ENCODE measurements at places on chromosomes 13 and 19.

GRCh38 chr13:50401721-50402465, 386.6 kb downstream of the KCNRG start:
- no peak for DNase-seq

DNA sequence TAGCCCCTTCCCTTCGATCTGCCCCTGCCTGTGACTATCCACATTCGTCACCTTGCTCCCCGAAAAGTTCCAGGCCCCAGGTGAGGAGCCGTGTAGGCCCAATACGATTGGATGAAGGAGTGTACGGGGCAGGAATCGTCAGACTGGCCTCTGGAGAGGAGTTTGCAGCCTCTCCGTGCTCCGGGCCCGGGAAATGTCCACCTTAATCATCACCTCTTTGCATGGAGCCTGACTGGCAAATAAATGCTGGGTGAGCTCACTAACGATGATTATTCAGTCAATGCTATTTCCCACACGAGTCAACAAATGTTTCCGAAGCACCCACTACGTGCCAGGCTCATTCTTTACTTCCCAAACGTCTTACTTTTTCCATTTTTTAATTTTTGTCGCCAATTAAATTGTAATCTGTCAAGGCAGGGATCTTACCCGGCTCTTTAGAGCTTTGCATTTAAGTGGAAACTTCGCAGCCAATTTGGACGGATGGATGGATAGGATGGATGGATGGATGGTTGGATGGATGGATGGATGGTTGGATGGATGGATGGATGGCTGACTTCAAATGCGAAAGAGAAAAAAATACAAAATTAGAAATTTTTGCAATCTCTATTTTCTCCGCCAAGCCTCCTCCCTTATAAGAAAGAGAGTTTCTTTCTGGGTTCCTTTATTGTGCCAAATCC, 45.8 kb downstream of the TGDS start:
- no peak for DNase-seq

GRCh38 chr13:72463561-72463960, 263.9 kb downstream of the MZT1 start:
- DNase-seq = no peak

DNA sequence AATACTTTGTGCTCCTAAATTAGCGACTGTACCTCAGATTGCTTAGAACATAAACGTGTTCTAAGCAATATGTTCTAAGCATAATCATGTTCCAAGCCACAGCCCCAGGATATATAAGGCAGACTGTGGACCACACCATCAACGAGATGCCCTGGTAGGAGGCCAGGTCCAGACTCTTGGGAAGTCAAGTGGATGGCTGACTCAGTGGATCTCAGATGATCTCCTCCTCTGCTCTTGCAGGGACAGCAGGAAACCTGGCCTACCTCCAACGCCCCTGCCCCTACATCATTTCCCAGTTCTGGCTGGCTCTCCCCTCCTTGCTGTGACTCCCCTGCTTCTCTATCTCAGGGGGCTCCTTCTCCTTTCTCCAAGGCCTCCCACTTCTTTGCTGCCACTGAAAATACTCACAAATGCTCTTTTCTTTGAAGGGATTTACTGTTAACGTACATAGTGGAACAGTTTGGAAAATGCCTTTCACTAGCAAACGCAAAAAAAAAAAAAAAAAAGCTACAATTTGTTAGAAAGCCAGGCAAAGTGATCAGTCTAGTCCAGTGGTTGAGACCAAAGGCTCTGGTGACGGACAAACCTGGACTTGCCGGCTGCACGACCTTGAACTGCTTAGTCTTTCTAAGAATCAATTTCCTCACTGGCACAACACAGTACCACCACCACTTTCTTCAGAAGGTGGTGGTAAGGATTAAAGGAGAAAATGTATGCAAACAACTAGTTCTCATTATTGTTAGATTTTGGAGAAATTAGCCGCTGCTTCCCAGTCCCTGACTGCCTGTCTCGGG, 3.0 kb downstream of the TMTC4 start:
- DNase-seq = no peak

- no peak for DNase-seq
Measured at GRCh38 chr19:50534478-50534877, 20.8 kb upstream of the ASPDH start.

DNA sequence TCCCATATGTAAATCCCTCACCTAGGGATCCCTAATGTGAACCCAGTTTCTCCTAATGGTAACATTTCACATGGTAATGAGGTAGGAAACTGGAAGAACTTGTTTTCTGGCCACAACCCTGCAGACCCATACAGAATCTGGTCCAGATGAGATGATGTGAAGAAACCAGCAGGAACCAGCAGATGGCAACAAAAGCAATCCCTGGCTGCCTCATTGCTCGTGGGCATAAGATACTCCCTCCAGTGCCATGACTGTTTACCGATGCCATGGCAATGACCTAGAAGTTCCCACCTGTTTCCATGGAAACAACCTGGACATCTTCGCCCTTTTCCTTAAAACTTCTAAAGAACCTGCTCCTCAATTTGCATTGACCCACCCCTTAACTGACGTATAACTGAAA, 1.4 kb upstream of the CD209 start:
- no peak for DNase-seq

- DNase-seq = no peak
Measured at GRCh38 chr19:50275577-50276368, 53.4 kb downstream of the KCNC3 start.

GRCh38 chr19:3097442-3097871, 3.3 kb downstream of the GNA11 start:
- no peak for DNase-seq

DNA sequence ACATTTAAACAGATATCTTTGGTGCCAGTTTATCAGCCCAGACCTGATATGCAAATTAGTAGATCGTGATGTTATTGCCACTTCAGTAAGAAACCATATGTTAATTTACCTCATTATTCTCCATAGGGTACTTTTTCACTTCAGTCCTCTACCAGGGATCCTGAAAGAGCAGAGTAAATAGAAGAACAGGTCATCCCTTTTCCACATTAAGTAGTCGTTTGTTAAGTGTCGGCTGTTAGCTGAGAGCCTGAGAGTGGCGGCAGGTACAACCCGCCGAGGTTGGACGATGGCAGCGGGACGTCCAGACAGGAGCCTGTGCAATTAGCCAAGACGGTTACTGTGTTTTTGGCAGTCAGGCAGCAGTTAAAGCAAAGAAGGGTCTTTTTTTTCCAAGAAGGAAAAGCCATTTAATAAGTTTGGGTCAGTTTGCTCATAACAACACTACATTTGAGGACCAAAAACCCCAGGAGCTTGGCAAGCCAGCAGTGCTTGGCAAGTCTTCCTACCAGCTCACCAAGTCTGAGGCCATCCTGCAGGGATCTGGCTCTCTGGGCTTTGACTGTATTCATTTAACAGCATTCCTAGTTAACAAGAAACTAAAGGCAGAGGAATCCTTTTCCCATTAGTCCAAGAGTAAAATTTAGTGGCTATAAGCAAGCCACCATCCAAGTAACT, 231.8 kb downstream of the SHISA2 start:
- no peak for DNase-seq

DNA sequence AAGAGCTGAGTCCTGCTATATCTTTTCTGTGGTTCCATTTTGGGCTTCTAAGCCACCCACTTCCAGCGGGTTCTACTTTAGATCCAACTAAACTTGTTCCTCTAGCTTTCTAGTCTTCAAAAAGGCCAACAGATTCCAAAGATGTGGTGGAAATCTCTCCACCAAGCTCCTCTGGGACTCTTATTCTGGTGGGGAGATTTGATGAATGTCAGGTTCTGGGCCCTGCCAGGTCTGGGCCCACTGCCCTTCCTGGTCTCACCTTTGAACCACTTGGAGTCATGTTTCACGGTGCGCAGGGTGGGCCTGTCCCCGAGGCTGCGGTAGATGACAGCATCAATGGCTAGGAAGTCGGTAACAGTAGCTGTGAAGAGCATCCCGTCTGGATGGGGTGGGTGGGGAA, 4.8 kb downstream of the SEMA6B start:
- DNase-seq = no peak

GRCh38 chr19:47100290-47100689, 13.3 kb downstream of the ZC3H4 start:
- DNase-seq = no peak

- DNase-seq = no peak
Measured at GRCh38 chr19:16340092-16340491, 15.5 kb downstream of the KLF2 start.

DNA sequence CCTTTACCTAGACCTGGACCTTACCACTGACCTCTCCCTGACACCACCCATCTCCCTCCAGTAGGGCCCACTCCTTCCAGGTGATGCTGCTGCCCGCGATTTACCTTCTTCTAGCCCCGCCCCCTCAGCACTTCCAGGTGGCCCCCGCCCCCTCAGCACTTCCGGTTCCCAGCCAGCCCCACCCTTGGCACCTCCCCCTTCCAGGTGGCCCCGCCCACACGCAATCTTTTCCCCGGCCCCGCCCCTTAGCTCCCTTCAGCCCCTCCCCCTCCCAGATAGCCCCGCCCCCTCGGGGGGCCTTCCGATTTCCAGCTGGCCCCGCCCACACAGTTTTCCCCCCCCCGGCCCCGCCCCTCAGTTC, 586 bp downstream of the LIG1 start:
- no peak for DNase-seq

- no peak for DNase-seq
Measured at GRCh38 chr19:57686727-57687126, 5.0 kb downstream of the ZNF551 start.

DNA sequence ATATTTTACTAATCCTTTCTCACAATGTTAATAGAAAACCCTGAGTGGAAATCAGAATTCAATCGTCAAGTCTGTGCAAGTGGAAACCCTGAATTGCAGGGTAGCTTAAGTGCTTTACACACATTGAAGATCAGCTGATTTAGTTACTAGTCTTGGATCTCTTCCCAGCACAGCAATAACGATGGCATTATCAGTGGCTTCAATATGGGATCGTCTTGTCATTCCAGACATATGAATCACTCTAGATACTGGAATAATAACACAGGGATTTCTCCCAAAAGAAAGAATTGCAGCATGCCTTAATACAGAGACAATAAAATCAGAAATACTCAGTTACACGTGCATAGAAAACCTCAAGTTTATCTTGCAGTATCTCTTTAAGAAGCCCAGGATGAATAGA, 12.6 kb upstream of the METTL21C start:
- DNase-seq = no peak

- no peak for DNase-seq
Measured at GRCh38 chr13:106534639-106535551, 567 bp downstream of the EFNB2 start.

- no peak for DNase-seq
Measured at GRCh38 chr13:113105032-113105920, at the start of gene F7. TSS of gene F7 (plus strand) at chr13:113105791. CDS start at chr13:113105842, 51 bp downstream.

- peak; percentile 69 for DNase-seq
Measured at GRCh38 chr13:111216166-111216960, 101.3 kb downstream of the ARHGEF7 start.

- DNase-seq = no peak
Measured at GRCh38 chr13:89936256-89936655, 1411.2 kb upstream of the MIR17HG start.

- no peak for DNase-seq
Measured at GRCh38 chr19:6806488-6806887, 34.0 kb downstream of the VAV1 start.

DNA sequence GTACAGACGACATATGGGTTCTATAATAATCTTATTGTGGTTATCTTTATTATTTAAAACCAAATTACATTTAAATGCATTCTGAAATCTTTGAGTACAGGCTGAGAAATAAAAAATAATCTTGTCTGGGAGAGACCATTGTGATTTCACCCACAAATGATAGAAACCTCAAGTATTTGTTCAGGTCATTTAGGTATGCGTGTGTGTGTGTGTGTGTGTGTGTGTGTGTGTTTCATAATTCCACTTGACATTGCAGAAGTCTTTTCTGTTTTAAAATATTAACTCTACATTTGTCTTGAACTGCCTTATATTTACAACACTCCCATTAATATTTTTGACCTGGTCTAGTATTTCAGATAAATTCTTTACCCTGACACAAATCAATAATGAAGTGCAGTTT, 126.9 kb downstream of the SPRY2 start:
- DNase-seq = no peak

DNA sequence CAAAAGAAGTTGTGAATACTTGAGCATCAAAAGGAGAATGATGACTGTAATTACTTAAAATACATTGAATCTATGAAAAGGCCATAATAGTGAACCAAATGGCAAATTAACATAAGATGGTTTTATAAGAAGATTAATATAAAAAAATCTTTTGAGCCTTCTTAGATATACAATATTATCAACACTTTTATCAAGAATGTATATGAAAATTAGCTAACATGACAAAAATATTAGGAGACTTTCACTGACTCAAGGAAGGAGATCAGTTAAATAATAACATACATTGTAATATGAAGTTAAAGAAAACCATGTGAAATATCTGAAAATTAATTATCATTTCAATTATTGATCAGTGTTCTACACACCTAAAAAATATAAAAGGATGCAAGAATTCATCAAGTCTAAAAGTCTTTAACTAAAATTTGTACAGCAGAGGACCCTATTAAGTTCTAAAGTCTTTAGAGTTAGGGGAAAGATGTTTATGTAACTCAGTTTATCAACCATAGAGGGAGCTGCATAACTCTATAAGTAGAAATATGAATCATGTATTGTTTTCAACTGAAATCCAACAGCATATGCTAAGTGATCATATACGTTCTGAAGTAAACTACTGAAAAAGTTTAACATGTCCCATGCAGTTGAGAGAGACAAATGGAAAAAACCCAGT, 756.1 kb upstream of the MIR17HG start:
- DNase-seq = no peak

DNA sequence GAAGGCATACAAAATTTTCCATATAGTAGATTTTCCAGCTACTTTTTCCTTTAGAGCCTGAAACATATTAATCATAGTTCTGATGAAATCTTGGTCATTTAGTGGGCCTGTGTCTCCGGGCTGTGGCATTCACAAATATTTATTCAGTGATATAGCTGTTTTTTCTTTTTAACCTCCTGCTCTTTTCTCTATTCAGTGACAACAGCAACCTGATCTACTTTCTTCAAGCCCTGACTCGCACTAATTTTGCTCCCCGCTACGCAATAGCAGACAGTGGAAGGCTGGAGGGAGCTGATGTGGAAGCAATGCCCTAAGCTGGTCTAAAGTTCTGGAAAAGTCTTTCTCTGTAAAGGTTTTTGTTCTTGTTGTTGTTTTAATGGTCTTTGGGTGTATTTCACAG, 289.7 kb downstream of the SLITRK6 start:
- DNase-seq = no peak

GRCh38 chr13:73262862-73263627, 204.2 kb downstream of the KLF5 start:
- DNase-seq = no peak

All from ascending aorta (tissue), 2 donors.